ENCODE measurements at places on chromosomes 7 and 10.

DNA sequence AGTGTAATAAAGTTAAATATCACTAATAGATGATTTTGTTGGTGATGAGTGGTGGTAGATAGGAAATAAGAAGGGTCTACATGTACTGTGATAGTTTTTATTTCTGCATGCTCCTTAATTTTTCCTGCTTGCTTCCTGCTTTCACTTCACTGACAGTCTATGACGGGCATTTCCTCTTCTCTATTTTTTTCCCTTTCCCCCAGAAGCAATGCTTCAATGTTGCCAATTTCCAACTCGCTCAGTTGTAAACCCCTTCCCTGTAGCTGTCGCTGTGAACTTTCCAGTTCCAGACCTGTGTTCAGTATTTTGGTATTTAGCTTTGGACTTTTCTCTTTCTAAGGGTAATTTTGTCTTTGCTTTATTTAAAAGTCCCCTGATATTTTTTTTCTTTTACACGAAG lies 123.5 kb upstream of the AGR3 start:
- DNase-seq = no peak

- no peak for DNase-seq
These were observed 352.4 kb downstream of the TCERG1L start for GRCh38 chr10:130958981-130959751.

DNA sequence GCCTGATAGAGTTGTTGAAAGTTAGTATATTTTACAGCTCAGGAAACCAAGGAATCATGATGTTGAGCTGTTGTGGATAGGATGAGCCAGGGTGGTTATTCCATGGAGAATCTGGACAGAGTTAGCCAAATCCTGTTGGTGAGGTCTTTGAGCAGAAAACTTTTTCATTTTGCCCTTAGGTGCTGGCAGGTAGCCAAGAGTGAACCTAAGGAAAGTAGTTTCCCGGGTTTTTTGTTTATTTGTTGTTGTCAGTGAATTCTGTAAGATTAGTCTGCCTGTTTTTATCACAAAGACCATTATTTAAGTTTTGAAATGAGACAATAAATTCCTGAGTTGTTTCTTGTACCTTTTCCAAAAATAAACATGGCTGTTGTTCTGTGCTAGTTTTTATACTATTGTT lies 61.0 kb downstream of the GALNT11 start:
- DNase-seq = no peak

- DNase-seq = no peak
These were observed 2.2 kb upstream of the IGFBP3 start for GRCh38 chr7:45923290-45923689.

DNA sequence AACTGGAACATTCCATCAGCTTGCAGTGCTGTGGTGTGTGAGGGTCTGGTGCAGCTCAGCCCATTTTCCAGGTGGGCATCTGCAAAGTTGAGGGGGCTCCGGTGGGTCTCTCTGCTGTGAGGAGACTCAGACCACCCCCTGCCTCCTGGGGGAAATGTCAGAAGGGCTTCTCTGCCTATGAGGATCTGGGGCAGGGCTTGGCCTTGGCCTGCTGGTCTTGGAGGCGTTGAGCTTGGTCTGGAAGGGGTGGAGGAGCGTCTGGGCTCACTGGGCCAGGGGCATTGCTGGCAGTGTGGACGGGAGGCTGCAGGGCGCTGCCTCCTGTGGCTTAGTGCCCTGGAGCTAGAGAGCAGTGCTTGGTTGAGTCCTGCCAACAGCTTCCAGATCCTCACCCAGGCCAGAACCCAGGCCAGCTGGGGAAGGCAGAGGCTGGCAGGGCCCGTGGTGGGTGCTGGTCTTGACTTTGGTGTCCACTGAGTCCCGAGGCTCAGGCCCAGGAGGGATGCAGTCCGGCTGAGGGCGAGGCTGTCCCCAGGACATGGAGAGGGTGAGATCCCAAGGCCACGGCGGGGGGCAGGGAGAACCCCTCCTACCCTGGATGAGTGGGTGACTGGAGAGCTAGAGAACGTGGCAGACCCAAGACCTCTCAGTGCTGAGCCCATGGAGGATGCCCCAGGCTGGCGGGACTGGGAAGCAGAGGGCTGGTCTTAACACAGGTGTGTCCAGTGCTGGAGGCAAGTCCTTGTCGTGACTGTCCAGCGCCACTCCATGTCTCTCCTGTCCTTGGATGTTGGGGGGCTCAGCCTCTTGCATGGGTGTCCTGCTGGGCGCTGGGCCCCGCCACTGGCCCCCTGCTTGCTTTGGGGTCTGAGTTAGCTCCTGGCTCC lies 2.8 kb downstream of the SPRN start:
- DNase-seq = no peak

- DNase-seq = no peak
These were observed 167.0 kb upstream of the CDK1 start for GRCh38 chr10:60611291-60611747.

- no peak for DNase-seq
These were observed 67.8 kb upstream of the NXPH1 start for GRCh38 chr7:8365499-8366110.

GRCh38 chr10:6840201-6840691 lies 260.2 kb upstream of the PRKCQ start:
- DNase-seq = no peak

DNA sequence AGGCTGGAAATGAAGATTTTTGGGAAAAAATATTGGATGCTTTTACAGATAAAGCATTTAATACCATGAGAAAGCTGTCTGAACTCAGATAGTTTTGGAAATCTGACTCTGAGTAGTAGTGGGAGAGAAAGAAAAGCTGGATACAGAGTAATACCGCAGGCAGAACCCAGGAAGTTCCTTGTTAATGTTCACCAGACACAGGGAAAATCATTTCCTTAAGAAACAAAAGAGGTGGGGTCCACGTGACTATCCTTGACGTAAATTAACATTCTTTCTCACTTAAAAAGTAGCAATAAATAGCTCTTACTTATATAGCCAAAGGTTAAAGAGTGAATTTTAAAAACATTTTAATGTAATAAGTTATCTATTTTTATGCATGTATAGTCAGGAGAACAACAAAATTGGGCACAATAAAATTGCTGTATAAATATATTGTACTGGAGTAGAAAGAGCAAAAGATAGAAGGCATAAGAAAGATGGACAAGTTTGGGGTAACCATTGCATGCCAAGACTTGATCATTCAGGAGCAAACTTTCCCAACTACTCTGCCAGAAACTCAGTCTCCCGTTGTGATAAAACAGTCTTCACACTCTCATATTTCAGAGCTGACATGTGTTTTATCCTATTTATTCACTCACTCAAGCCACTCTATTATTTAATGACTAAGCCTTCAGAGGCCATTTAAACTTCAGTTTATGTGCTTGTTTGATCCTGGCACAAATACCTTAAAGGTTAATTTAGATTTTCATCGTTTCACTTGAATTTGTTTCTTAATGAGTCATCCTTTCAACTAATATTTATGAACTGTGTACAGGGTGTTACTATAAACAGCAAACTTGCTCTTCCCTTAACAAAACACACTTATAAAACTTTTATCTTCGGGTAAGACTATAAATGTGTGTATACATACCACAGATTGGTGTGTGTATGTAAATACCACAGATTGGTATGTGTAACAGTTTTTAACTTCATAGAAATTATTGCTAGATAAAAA lies 143.1 kb downstream of the GNAI1 start:
- DNase-seq = no peak

DNA sequence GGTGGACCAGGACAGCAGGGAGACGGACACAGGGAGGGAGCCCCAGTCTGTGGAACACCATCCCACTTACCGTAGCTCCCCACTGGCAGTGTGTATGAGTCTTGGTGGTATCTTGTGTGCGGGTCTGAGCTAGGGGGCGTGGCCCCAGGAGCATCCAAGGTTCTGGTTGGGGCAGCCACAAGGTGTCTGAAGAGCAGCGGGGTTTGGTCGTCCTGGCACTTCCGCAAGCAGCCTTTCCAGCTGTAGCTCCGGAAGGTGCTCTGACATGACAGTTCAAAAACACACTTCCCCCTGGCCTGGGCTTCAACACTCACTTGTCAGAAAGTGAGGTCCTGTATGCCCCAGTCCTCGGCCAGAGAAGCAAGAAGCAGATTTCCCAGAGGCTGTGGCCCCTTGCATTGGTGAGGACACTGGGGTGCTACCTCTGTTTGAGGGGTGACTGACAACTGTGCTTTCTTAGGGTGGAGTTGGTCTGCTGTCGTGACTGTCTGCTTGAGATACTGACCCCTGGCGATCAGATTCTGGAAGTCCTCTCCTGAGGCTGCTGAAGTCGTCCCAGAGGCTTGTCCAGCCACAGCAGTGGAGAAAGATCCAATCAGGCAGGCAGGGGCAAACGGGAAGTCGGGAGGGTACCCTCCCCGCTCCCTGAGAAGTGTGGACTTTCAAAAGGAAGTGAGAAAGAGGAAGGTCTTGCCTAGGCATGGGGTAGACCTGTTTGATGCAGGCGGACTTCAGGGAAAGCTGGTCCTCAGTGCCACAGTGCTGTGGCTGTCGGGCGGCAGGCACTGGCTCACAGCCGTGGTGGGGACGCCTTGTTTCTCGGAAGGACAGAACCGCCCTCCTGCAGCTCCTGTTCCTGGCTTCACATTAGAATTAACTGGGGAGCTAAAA lies 51.4 kb upstream of the PFKFB3 start:
- no peak for DNase-seq

DNA sequence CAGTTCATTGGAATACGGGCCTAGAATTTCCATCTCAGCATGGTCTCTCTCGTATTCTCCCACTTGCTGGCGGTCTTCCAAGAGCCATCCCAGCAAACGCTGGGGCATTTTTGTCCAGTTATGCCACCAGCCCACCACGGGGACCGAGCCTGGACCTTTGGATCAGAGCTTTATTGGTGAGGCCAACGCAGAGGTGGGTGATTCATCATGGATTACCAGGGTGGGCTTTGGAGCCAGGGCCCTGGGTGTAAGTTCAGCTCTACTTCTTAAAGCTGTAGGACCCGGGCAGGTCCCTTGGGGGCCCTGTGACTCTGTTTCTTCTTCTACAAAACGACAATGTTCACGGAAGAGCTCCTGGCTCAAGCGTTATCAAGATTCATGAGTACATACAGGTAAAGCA lies 22.7 kb upstream of the PITRM1 start:
- no peak for DNase-seq

DNA sequence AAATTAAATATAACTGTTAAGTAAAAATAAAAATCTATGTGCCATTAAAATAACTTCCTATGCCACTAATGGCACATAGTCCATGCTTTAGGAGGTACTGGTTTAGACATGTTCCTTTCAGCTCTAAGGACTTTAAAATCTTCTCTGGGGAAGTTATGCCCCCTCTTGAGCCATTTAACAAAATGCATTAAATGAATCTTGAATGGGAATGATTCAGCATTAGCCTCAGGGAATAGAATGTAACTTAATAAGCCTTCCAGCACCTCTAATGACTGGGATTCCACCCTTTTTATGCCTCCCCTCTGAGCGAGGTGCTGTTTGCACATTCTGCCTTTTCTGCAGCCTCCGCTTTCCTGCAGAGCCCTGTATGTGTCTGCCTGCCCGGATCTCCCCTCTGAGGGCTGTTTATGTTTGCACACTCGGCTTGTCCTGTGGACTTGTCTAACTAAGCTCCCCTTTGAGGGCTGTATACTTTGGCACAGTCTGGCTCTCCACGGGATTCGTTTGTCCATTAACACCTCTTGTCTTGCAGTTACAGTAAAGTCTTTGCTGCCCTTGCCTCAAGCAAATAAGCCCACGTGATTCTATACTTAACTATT lies 108.4 kb upstream of the HPS1 start:
- no peak for DNase-seq

- DNase-seq = no peak
These were observed 137.4 kb upstream of the KCNMA1 start for GRCh38 chr10:77774940-77775391.

DNA sequence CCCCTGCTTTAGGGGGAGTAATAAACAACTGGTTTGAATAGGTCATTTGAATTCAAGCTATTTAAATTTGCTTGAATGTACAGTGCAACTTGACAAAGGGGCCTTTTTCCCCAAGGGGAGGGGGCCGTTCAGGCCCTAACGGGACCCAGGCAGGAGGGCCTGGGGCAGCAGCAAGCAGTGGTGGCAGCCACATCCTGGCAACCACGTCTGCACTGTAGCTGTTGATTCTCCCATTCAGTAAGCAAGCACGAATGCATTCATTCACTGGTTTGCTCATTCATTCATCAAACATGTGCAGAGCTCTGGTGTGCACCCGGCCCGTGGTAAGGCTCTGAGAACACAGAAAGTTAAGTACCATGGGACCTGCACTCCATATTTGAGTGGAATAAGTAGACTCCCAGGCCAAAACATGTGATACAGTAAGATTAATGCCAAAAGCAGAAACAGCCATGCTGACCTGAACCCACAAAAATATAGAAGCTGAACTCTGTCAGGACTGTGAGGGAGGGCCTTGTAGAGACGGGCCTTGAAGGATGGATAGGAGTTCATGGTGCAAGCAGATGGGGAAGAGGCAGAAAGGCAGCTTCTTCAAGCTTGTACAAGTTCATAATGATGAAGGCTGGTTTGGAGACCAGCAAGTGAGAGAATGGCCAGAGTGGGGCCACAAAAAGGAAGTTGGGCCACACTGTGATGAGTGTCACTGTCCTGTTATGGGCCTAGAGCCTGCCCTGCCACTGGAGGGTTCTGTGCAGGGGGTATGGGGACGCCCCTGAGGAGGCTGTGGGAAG lies 29.3 kb upstream of the C10orf53 start:
- DNase-seq = no peak

DNA sequence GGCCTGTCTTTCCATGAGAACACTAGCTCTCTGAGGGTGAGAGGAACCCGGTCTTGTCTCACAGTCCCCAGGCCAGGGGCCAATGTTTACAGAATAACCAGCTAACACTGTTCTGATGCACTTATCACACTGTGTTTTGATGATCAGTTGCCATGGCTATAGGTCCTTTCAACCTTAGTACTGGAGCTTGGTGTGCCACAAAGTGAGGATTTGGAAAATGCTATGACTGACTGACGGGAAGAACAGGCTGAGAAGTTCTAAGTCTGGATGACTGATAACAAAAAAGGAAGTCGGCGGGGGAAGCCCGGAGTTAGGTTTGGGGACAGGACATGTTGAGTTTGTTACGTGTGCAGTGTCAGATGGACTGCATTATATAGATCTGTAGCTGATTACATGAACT lies 141.8 kb downstream of the CTTNBP2 start:
- DNase-seq = no peak

DNA sequence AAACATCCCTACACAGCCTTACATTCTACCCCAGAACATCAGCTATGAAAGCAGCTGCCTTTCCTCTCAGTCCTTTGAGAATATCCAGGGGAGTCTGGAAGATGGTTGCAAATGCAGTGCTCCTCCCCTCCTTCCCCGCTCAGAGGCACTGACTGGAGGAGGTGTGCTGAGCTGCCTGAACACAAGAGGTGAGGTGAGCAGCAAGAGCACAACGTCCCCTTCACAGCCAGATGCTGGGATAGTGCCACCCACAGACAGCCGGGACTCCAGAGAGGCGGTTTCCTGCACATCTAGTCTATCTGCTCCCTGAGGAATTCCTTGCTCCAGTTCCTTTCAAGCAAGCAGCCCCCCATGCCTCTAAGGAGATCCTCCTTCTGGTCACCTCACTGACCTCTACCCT lies 74.2 kb downstream of the EZH2 start:
- DNase-seq = no peak

GRCh38 chr7:99428972-99429566 lies 9.5 kb downstream of the PTCD1 start:
- no peak for DNase-seq

Measured in stimulated activated CD8-positive, alpha-beta memory T cell treated with anti-CD3 and anti-CD28 coated beads, Interleukin-15, amount 100 ng/mL, for 4 hours (primary cell).